ENCODE measurements at places on chromosomes 12 and 14. TPM values are rescaled to one million over a fixed set of nuclear protein-coding genes. Genes with fewer than 3 reads are reported as not detected.

GSG1 gene
- not detected for total RNA-seq

C12orf57 gene
- 262 TPM for total RNA-seq

CYP46A1 gene
- total RNA-seq, result 7.6 TPM

GRCh38 chr12:104538891-104539462 is 82.2 kb downstream of the CHST11 start:
- no peak for DNase-seq

GRCh38 chr12:65557438-65558181 is 266.7 kb upstream of the HMGA2 start:
- no peak for DNase-seq

GRCh38 chr14:94021001-94021400 is 5.1 kb upstream of the OTUB2 start:
- DNase-seq, result no peak

DNA sequence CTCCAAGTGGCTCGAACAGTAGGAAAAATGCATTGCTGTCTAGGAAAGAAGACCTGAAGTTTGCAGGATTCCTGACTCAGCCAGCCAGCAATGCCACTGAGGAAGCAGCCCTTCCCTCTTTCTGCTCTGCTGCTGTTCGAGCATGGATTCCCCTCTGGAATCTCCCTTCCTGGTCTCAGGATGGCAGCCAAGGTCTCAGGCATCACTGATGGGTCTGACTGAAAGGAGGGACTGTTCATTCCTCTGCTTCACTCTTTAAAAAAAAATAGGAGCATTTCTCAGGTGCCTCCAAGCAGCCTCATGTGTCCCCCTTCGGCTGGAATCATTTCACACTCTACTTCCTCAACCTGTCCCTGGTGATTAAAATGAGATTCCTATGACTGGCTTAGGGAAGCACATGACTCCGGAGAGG is 62.4 kb downstream of the SLC15A4 start:
- no peak for DNase-seq
